ENCODE measurements at places on chromosomes 4 and X. TPM values are rescaled to one million over a fixed set of nuclear protein-coding genes. Genes with fewer than 3 reads are reported as not detected.
A peak's percentile ranks its signal among the peaks of the same experiment; 100 is the strongest.

Gene SEPTIN11
- 114 TPM for total RNA-seq

Gene CWH43
- 18.2 TPM for total RNA-seq

Gene GBA3
- total RNA-seq: 4.6 TPM

Gene P2RY4
- 0.35 TPM for total RNA-seq

Gene SLC6A14
- total RNA-seq: 0.82 TPM

Gene VCX
- total RNA-seq: not detected

Gene GAGE12F
- not detected for total RNA-seq

Gene CLCN4
- total RNA-seq: 1.2 TPM

Gene NPY5R
- total RNA-seq: 0.21 TPM

Gene SATL1
- not detected for total RNA-seq

Gene AWAT2
- not detected for total RNA-seq

Gene NPY1R
- 1.6 TPM for total RNA-seq

Gene FOXO4
- total RNA-seq: 47.4 TPM

DNA sequence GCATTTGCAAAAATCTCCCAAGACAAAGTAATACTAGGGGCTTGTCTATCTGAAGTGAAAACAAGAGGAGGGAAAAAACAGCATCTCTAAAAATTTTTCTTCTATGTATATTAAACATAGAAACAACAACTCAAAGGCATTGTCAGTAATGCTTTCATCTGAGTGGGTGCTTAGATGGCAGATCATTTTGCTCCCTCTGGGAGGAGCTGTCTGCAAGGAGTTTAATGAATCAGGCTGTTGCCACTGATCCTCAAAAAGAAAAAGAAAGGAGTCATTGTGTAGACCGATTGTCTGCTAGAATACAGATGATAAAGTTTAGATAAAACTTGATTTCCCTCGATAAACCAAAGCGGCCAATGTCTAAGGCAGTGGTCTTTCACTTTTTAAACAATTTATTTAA, 49.7 kb upstream of the KLHL8 start:
- no peak for DNase-seq

DNA sequence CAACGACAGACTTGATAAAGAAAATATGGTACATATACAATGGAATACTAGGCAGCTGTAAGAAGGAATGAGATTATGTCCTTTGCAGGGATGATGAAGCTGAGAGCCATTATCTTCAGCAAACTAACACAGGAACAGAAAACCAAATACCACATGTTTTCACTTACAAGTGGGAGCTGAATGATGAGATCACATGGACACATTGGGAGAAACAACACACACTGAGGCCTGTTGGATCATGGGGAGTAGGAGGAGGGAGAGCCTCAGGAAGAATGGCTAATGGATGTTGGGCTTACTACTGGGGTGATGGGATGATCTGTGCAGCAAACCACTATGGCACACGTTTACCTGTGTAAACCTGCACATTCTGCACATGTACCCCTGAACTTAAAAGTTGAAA, 209.7 kb downstream of the SPRY1 start:
- DNase-seq: no peak

- DNase-seq: no peak
Observed at GRCh38 chr4:5037553-5038551, 13.4 kb upstream of the STK32B start.

- DNase-seq: no peak
Observed at GRCh38 chr4:146183209-146183608, 7.7 kb downstream of the LSM6 start.

- no peak for DNase-seq
Observed at GRCh38 chr4:36553453-36553852, 272.0 kb downstream of the DTHD1 start.

- no peak for DNase-seq
Observed at GRCh38 chr4:185145572-185145971, 2.5 kb downstream of the SLC25A4 start.

- no peak for DNase-seq
Observed at GRCh38 chr4:168853770-168854169, 156.3 kb downstream of the CBR4 start.

- peak; percentile 93 for DNase-seq
Observed at GRCh38 chr4:76949276-76950051, at the start of gene SEPTIN11. Gene SEPTIN11 (plus strand): TSS chr4:76949752. CDS start chr4:76949904, 152 bp downstream.

- no peak for DNase-seq
Observed at GRCh38 chrX:70979136-70979762, 48.4 kb upstream of the SLC7A3 start.

DNA sequence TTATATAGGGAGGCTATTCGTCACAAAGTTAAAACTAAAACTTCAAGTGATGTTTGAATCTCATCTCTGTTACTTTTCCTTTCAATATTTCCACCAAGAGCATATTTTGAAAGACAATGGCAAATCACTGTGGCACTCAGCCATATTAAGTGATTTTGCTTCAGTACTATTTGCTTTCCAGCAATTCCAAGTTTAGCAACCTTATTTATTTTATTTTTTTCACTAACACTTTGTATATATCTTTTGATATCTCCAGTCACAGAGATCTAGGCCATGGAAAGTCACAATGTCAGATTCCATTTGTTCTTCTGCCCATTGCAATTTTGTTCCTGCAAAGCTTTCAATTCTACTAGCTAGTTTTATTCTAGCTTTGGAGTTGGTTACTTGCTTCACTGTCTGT, 1514.5 kb upstream of the ADGRL3 start:
- no peak for DNase-seq

- DNase-seq: no peak
Observed at GRCh38 chr4:42080306-42080705, 72.1 kb downstream of the BEND4 start.

DNA sequence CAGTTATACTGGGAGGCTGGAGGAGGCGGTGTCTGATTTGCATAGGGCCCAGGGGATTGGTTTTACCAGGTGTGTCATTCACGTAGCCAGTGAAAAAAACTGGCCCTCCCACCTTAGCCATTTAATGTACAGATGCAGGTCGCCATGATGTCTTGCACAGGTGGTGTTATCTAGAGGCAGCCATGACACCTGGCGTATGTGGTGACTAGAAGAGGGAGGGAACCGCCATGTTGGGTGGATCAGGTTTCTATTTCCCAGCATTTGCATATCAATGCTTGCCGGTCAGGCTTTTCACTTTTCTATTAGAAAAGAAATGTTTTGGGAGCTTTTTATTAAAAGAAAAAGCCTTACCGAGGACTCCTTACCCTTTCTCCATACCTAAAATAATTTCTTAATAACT, 523.4 kb downstream of the ADGRL3 start:
- no peak for DNase-seq

DNA sequence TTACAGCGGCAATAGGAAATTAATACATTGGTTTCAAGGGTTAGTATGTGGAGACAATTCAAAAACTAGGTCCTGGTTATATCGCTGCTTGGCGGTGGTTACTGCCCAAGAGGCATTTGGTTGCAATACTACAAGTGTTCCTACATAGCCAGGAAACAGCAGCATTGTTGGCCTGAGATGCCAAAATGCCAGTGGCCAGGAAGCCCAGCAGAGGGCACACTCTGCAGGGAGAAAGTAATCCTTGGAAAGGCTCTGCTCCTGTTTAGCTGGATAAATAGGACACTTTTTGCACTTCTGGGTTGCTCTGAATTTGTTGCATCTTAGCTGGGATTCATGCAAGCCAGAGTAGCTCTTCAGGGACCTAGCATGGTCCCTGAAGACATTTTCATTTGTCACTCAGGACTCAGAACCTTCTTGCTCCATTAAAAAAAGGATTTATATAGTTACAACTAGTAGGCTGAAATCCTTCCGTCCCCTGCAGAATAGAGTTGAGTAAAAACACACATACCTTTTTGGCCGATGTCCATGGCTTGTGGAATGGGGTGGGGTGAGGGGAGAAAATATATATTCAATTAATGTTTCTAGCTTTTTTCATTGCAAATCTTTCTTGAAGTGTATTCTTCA, 8.1 kb upstream of the GPR119 start:
- DNase-seq: peak; percentile 25

- DNase-seq: no peak
Observed at GRCh38 chr4:26732356-26732755, 128.3 kb upstream of the STIM2 start.

GRCh38 chr4:182928061-182928460, 10.9 kb upstream of the DCTD start:
- DNase-seq: no peak

GRCh38 chrX:25020391-25020904, 4.7 kb upstream of the ARX start:
- no peak for DNase-seq

- DNase-seq: no peak
Observed at GRCh38 chrX:16310326-16310725, 143.0 kb downstream of the MAGEB17 start.

- DNase-seq: no peak
Observed at GRCh38 chr4:151745481-151746231, 15.2 kb downstream of the GATB start.
